ENCODE measurements at places on chromosomes 11 and 22.

GRCh38 chr11:3381794-3382193, 2.8 kb upstream of the ZNF195 start:
- DNase-seq = no peak

DNA sequence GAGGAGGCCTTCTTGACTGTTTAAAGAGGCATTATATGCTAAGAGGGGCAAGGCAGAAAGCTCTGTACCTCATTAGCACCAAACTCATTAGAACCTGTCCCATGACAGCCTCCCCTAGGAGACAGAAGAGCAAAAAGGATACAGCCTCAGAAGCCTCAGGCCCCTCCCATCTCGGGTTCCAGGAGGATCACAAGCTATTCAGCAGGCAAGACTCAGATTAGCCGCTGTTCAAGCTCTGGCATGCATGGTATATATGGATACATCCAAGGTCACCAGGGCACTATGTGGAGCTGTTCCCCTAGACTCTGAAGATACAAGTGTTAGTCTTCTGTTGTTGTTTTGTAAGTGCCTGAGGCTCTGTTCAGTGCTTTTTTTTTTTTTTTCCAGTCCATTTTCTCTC, 32.1 kb downstream of the ATXN10 start:
- DNase-seq = no peak

DNA sequence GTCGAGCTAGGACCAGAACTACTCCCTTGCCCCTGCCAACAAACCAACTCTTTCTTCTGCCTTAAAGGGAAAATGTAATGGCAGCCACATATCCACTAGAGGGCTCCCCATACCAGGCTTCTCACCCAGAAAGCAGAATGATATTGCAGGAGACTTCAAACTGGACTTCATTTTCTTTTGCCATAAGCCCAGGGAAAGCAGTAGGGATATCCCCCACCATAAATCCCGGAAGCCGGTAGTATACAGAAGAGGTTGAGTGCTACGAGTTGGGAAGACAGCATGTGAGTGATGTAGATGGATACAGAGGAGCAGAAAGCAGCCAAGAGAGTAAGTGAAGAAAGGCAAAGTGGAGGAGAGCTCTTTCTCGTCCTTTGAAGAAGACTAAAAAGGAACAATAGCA, 12.1 kb downstream of the PLAAT5 start:
- DNase-seq = peak; percentile 93

- DNase-seq = no peak
Measured at GRCh38 chr11:57700425-57700824, 11.6 kb downstream of the MED19 start.

GRCh38 chr11:70788248-70789022, 390.1 kb downstream of the CTTN start:
- DNase-seq = no peak

DNA sequence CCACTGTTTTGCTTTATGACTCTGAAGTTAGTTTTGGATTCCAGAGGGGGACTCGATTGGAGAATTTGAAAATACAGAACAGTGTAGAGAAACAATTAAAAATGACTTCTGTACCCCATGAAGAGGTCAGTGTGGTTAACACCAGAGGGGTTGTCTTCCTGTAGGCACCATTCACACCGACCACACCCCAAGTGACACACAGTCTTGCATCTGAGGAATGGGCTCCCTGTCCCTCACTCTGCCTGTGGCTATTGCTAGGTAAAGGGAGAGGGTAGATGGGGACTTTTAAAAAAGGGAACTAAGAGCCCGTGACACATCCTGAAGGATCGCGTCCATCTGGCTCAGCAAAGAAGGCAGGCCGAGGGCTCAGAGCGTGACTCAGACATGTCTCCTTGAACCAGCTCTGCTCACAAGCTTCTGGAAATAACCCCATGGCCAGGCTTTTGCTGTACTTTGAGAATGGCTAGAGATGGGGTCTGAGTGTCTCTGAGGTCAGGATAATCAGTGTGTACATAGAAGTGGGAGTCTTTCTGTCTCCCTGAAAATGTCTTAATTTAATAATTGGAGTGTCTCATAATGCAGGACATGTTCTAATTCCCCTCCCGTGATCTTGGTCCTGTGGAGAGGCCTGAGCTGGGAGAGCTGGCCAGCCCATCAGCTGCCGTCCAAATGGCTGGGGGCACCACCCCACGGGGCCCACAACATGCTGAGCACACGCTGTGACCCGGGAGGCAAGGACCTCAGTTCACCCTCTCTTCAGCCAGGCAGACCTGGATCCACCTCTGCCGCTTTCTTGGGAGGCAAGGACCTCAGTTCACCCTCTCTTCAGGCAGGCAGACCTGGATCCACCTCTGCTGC, 39.3 kb downstream of the SGSM1 start:
- no peak for DNase-seq

GRCh38 chr11:10925149-10925926, 67.5 kb upstream of the ZBED5 start:
- DNase-seq = peak; percentile 66

DNA sequence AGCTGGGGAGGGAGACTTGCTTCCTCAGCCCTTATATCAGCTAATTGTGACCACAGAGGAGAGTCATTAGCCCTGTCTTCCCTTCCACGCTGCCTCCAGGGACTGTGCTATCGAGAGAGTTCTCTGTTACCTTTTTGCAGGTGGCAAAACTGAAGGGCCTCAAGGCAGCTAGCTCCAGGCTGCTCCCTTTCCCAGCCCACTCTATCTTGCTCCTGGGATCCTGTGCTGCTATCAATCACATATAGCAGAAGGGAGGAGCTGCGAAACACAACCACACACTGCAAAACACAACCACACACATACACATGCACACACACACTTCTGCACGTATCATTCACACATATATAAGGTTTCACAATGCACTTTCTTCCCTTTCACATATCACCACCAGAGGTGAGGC, 205.3 kb upstream of the MTNR1B start:
- no peak for DNase-seq

- peak; percentile 77 for DNase-seq
Measured at GRCh38 chr11:120306519-120307242, 18.4 kb upstream of the TLCD5 start.

DNA sequence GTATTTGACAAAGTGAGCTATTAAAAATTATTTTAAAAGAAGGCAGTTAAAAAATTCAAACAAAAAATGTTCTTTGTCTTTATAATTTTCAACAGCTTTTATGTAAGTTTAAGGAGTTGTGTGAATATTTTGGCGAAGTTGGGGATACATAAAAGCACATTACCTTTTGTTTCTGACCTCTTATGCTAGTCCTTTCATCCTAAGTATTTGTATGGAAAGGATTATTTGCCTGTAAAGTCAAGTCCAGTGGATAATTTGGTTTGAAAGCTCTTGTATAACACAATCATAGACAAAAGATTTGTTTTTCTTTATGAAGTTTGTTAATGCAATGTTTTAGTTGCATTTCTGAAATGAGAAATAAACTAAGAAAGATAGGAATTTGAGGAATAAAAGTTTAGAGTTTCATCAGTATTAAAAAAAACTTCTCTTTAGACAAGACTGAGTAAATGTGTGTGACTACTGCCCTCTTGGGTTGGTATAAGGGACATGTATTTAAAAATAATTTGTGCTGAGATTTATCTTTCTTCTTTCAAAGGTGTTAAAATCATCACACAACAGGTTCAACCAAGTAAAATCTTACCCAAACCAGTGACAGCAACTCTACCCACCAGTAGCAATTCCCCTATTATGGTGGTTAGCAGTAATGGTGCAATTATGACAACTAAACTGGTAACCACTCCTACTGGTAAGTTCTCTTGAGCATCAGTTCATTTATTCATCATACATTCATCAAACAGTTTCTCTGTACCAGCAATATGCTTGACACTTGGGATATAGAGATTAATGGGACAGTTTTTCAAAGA, 68.2 kb downstream of the EMSY start:
- peak; percentile 93 for DNase-seq

GRCh38 chr11:123521930-123522329, 91.9 kb downstream of the GRAMD1B start:
- no peak for DNase-seq

- DNase-seq = peak; percentile 21
Measured at GRCh38 chr22:17921871-17922821, 102.2 kb downstream of the MICAL3 start.

DNA sequence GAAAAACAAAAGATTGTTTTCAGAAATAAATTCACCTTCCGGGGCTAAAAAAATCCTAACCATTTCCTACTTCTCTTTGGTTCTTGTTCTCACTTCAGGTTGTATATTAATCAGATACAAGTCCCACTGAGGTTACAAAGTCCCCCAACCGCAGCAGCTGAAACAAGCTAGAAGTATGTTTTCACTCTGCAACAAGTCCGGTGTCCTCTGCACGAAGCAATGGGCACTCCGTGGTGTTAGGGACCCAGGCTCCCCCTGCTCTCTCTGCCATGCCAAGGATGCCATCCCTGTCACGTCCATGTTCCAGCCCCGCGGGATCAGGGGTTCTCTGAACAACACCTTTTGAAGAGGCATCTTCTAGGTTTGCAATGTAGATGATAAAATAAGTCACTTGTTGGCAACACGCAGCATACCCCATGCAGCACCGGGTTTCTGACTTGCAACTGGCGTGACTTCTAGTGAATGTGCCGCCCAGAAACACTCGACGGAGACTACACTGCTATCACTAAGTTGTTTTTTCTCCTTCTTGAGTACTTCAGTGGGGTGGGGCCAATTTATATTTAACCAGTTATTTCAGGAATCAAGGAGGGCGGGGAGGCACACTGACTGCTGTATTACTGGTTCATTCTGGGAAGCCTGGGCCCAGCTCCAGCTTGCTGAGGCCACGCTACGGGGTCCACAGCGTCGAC, 25.4 kb upstream of the GSTP1 start:
- no peak for DNase-seq

DNA sequence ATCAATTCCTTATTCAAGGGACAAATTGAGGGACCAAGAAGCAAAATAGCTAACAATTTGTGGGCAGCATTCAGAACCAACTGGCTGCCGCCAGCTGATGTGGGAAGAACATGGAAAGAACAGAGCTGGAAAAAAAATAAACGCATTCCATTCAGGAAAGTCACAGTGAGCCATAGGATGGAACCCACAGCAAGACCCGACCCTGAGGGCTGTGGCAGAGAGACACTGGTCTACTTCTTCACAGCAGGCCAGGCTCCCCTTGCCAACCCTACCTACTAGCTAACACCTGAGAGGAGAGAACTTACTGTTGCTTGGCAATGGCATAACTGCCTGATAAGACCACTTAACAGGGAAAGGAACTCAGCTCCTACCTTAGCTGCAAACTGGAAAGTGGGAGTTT, 123.5 kb upstream of the APOA1 start:
- no peak for DNase-seq

DNA sequence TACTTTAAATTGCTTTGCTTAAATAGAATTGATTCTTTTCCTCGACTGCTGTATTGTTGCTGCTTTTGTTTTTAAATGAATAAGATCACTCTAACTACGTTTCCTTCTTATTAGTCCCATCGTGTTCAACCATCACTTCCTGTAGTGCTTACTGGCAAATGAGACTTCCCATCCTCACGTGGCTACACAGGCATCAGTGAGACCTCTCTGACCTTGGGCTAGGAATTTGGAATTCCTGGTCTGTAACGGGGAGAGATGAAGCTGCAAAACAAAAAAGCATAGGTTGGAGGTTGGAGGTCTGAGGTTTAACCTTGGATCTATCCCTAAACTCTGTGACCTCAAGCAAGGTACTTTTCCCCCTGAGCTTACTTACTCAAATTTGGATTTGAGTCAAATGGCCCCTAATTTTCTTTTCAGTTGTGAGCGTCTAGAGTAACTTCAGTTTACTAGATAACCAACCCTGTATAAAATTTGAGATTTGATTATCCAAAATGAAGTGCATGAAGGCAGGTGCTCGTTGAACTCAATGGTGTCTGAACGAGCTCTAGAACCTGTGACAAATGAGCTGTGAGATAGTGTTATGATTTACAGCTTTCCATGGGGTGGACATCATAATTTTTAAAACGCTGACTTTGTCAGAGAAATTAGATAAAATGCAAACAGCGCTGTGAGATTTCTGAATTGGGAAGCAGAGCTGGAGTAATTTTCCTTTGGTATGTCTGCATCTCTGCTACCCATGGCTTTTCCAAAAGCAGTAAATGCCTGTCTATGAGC, 151.2 kb downstream of the DBX1 start:
- DNase-seq = no peak

DNA sequence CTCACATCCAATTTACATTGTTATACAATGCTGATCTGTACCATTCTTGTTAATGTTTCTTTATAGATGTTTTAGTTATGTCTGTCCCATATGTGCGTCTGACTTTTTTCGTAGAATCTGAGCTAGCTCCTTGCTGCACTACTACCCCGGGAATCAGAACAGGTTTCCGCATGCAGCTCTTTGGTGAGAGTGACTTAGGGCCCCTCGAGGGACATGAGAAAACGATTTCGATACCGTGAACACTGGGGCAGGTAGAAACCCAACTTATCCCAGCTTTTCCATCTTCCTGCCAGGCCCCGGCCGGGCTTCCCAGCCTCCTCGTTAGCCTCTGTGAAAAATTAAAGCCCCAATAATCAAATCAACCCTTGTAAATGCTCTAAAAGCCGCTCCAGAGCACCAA, 23.4 kb upstream of the PKNOX2 start:
- DNase-seq = no peak

DNA sequence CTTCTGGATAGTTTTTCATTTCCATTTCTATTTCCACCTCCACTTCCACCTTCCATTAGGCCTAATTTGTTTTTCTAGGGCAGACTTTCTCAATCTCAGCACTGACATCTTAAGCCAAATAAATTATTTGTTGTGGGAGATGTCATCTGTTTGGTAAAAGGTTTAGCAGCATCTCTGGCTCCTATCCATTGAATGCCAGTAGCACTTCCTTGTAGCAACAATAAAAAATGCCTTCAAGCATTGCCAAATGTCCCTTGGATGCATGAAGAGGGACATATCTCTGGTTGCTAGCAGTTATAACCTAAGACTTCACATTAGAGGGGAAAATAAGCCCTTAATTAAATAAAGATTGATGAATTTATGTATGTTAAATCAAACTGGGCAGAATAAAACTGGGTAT, 1.9 kb downstream of the OR52A5 start:
- DNase-seq = no peak

- DNase-seq = no peak
Measured at GRCh38 chr22:39655831-39656230, 85.3 kb downstream of the CACNA1I start.

DNA sequence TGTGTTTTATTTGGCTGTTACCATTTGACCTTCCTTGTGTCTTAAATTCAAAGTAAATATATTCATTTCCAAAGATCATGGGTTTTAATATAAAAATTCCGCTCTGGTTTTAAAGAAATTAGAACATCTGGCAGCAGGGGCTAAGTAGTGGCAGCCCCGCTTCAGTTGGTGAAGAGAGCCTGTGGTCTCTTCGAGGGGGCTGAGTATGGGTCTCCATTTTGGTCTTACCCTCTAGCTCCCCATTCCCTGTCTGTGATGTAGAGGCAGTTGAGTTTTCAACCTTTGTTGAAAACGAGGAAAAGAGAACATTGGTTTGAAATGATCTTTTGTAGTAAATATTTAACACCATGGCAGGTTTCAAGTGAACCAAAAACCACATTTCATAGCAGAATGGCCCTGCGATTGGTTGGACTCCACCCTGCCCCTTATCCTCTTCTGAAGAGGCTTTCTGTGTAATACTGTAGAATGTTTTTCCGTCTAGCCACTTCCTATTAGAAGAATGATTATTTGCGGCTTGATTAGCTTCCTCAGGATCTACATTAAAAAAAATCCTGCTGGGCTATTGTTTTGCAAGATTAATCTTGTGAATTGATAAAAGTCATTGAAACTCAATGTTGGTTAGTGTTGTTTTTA, 17.7 kb downstream of the APLP2 start:
- no peak for DNase-seq

- DNase-seq = no peak
Measured at GRCh38 chr11:46560300-46560991, 33.4 kb downstream of the AMBRA1 start.

GRCh38 chr11:36510594-36510942, 496 bp upstream of the TRAF6 start:
- DNase-seq = peak; percentile 23

- no peak for DNase-seq
Measured at GRCh38 chr11:123265951-123266350, 70.9 kb upstream of the CLMP start.
